ENCODE measurements at places on chromosomes 16 and 17.

- DNase-seq = no peak
Observed at GRCh38 chr17:73394512-73395450, 83.0 kb upstream of the CDC42EP4 start.

DNA sequence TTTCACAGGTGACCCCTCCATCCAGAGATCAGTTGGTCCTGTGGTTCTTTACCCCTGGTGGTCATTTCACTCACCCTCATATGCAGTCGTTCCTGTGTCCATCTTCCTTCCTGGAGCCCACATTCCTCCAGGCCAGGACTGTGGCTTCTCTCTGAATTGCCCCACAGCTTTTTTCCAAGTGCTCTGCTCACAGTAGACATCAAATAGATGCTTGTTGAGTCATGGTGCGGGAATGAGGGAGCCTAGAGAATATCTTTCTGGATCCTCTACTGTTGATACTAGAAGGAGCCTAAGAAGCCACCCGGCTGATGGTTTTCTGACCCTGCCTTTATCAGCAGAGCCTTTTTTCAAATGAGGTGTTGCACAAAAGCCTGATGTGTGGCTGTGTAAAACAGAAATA is 10.4 kb downstream of the USB1 start:
- DNase-seq = no peak

DNA sequence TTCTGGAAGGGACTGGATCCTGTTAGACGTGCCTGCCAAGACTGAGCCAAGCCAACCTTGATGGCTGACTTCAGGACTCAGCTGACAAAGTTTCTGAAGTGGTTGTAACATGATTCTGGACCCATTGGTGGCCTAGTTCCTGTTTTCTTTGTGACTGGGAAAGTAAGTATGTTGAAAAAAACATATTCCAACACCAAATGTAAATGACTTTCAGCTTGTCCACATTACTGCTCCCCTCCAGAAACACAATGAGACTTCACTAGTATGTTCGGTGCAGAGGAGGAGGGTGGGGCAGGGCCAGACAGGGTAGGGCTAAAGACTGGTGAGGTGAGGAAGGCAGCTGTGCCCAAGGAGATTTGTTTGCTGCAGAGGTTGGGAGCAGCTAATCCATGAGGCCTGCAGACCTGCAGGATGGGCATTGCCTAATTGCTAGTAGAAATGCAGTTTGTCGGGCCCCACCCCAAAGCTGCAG is 26.4 kb downstream of the NMT1 start:
- no peak for DNase-seq

GRCh38 chr16:22255335-22255734 is 41.9 kb upstream of the POLR3E start:
- DNase-seq = peak; percentile 7

- DNase-seq = no peak
Observed at GRCh38 chr16:30923554-30924075, at the start of gene FBXL19. Gene FBXL19, plus strand, starts transcription at chr16:30923572. Its CDS starts 2,183 bp downstream, at chr16:30925755.

DNA sequence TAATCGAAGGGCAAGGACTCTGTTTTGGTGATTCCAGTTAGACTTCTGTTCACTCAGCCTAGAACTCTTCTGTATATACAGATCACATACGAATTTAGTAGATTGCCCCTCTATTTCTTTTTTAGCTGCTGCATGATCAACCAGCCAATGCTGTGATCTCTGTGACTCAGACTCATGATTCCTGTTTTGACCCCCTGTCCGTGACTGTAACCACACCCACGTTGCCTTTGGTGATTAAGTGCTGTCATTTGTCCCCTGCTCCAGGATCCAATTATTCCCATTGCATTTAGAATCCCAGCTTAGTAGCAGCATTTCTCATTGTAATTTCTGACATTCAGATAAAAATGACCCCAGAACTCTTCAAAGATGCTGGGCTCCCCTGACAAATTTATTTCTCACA is 545.7 kb downstream of the NPIPA7 start:
- DNase-seq = no peak

- DNase-seq = no peak
Observed at GRCh38 chr17:63967953-63968352, 4.8 kb downstream of the SCN4A start.

- no peak for DNase-seq
Observed at GRCh38 chr16:8283195-8283594, 307.1 kb downstream of the TMEM114 start.

DNA sequence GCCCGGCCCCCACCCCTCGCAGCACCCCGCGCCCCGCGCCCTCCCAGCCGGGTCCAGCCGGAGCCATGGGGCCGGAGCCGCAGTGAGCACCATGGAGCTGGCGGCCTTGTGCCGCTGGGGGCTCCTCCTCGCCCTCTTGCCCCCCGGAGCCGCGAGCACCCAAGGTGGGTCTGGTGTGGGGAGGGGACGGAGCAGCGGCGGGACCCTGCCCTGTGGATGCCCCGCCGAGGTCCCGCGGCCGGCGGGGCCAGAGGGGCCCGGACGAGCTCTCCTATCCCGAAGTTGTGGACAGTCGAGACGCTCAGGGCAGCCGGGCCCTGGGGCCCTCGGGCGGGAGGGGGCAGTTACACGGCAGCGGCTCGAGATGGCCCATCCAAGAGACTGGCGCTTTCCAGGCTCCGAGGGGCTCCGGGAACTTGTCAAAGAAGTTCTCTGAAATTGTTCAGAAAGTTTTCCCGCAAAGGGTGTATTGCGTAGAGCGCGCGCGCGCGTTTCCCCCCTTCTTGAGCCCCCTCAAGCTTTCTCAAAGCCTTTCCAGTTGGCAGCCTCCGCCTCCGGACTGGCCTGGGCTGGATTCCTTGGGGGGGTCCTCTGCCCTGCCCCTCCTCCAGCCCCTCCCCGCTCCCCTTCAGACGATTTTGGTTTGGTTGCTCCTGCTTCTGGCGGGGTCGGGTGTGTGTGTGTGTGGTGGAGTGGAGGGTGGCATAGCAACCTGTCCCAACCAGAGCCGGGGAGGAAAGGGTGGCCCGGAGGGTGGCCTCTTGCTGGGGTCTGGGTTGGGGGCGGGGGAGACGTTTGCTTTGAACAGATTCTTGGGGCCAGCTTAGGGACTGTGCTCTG is 504 bp downstream of the ERBB2 start:
- DNase-seq = no peak

GRCh38 chr17:40130352-40131042 is 8.7 kb downstream of the MSL1 start:
- DNase-seq = no peak

GRCh38 chr17:31509805-31510177 is 118.3 kb downstream of the RAB11FIP4 start:
- DNase-seq = no peak

GRCh38 chr17:52148969-52149351 is 9.6 kb downstream of the CA10 start:
- DNase-seq = no peak

DNA sequence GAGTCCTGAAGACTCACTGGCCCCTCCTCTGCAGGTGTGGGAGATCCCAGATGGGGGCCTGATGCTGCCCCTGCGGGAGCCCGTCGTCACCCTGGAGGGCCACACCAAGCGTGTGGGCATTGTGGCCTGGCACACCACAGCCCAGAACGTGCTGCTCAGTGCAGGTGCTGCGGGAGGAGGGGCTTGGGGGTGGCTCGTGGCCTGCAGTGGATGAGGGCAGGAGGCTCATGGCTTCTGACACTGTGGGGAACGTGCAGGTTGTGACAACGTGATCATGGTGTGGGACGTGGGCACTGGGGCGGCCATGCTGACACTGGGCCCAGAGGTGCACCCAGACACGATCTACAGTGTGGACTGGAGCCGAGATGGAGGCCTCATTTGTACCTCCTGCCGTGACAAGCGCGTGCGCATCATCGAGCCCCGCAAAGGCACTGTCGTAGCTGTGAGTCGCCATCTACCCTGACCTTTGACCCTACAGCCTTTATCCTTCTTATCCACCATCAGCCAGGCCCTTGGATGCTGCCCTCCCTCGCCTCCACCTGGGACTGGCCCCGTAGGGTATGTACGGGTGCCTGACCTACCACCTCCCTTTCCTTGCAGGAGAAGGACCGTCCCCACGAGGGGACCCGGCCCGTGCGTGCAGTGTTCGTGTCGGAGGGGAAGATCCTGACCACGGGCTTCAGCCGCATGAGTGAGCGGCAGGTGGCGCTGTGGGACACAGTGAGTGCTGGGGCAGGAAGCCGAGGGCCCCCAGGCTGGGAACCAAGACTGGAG is 3.6 kb downstream of the CORO1A start:
- peak; percentile 82 for DNase-seq

DNA sequence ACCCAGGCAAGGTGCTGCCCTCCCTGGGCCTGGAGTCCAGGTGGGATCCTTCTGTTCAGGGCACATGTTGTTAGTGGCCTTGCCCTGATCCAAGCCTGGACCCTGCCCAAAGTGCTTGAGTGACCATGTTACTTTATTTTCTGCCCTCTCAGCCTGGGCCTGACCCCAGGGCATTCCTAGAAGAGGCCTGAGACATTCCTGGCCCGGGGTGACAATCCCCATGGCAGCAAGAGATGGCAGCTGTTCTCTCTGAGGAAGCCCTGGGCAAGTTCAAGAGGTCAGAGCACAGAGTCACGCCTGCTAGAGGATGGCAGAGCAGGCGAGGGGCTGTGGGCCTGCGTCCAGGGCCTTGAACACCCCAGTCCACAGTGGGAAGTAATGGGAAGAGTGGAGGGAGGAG is 5.0 kb downstream of the CDH16 start:
- DNase-seq = no peak

GRCh38 chr17:80847496-80848230 is 144.0 kb upstream of the CHMP6 start:
- no peak for DNase-seq

GRCh38 chr17:35087731-35088355 is 24.3 kb upstream of the RFFL start:
- DNase-seq = peak; percentile 18

DNA sequence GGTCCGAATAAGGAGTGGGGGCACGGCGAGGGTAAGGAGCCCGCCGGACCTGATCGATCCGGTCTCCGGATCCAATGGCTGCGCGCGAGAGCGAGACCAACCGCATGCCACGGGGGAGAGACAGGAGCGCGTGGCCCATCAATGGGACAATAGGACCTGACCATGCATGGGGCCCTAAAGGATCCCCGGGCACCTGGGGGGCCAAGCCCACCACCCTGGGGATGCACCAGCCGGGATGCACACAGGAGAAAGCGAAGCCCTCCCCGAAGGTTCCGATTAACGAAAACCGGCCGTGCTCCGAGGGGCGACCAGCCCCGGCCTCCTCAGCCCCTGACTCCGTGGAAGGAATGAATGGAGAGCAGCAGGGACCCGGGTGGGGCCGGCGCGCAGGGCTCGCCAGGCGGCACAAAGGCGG is 525 bp downstream of the JPT1 start:
- peak; percentile 57 for DNase-seq

DNA sequence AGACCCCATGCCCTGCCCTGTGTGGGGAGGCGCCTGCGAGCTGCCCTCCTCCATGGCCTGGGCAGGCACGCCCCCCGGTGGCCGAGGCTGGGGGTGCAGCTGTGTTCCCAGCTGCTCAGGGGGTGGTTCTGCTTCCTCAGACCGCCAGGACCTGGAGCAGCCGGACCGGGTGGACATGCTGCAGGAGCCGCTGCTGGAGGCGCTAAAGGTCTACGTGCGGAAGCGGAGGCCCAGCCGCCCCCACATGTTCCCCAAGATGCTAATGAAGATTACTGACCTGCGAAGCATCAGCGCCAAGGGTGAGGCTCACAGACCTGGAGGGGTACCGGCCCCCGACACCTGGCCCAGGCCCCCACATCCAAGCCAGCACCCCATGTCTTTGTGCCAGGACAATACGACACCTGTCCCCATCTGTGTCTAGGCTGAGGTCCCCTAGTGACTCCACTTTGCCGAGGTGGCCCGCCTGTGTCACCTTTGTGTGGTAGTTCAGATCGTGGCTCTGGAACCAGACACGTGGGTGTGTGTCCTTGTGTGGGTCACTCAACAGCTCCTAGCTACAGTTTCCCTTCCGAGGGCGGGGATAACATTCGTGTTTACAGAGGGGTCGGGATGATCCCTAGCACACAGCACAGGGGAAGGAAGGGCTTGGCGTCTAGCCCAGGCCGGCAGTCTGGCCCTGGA is 9.3 kb downstream of the GJD3 start:
- peak; percentile 69 for DNase-seq

GRCh38 chr17:79242873-79243602 is 168.4 kb downstream of the ENGASE start:
- peak; percentile 59 for DNase-seq

- DNase-seq = no peak
Observed at GRCh38 chr17:9071016-9071415, 49.7 kb downstream of the NTN1 start.

- no peak for DNase-seq
Observed at GRCh38 chr16:85430523-85431421, 182.3 kb upstream of the GSE1 start.

- no peak for DNase-seq
Observed at GRCh38 chr16:69818891-69819545, 56.9 kb downstream of the WWP2 start.

DNA sequence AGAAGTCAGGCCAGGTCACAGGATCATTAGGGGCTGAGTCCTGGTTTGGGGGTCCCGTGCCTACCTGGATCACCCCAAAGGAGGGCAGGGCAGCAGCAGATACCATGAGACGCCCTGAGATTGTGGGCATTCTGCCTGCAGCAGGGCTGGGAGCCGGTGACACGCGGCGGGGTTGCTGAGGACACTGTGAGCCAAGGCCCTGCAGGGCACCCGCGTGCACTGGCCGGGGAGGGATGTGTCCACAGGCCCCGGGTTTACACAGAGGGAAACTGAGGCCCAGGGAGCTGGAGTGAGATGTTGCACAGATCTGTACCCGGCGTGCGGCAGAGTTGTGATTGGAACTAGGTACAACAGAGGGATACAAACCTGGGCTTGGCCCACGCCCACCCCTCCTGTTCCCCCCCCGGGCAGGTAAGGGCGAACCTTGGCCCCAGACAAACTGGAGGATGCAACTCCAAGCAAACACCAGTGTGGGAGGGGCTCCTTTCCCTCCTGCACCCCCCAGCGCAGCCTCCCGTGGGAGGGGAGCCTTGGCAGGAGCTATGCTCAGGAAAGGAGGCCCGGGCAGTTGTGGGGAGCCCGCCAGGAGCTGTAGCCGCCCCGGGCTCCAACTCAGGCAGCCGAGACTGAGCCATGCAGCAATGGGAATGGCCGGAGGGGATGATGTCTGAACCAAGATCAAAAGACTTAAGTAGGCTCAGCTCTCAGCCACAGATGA is 91.3 kb downstream of the ENGASE start:
- no peak for DNase-seq

DNA sequence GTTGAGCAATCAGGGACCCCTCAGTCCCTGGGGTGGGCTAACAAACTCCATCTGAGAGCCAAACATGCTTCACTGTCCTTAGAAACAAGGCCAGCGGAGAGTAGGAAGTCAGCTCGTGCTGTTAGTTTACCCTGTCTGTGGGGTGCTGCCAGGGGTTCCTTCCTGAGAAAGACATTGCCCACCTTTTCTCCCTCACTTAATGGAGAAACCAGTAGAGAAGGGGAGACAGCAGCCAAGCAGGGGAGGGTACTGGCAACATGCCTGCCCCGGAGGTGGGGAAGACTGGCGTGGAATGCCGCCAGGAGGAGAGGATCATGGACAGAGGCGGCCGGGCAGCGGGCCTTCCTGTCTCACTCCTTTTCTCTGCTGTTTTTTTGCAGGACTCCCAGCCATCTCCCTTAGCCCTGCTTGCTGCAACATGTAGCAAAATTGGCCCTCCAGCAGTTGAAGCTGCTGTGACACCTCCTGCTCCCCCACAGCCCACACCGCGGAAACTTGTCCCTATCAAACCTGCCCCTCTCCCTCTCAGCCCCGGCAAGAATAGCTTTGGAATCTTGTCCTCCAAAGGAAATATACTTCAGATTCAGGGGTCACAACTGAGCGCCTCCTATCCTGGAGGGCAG is 19.9 kb downstream of the SP2 start:
- no peak for DNase-seq
